ENCODE measurements at places on chromosomes 5 and 9.

DNA sequence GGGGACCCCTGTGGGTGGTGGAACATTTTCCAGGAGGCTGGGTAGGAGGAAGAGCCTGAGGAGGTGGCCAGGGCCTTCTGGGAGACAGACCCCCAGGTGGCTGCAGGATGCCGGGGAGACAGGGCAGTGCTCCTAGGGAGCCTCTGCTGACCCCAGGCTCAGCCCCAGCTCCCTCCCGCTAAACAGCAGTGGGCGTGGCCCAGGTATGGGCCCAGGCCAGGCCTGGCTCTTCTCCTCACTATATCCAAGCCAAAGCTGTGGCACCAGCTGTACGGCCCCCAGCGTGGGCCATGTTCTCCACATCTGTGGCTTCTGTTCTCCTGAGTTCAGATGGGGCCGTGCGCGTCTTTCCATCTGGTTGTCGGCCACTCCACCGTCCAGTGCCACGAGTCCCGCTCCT lies 58.5 kb downstream of the KCNT1 start:
- no peak for DNase-seq

GRCh38 chr5:81553567-81554212 lies 159.8 kb upstream of the ACOT12 start:
- peak; percentile 27 for DNase-seq

GRCh38 chr5:68251804-68252522 lies 36.4 kb downstream of the PIK3R1 start:
- DNase-seq, result no peak

DNA sequence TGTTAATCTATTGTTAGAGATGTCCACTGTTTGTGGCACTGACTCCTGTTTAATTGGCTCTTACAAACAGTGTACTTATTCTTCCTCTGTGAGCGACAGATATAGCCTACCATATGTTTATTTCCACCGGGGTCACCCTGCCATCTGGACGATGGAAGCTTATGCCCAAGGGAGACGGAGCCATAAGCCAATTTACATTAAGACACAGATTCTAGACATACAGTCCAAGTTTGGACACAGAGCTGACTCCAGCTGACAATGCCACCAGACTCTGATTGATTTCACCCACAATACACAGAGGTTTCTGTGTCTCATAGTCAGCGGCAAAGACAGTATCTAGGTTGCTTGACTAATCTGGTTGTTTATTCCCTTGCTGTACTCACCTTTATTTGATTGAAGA lies 198.9 kb downstream of the ENC1 start:
- no peak for DNase-seq

DNA sequence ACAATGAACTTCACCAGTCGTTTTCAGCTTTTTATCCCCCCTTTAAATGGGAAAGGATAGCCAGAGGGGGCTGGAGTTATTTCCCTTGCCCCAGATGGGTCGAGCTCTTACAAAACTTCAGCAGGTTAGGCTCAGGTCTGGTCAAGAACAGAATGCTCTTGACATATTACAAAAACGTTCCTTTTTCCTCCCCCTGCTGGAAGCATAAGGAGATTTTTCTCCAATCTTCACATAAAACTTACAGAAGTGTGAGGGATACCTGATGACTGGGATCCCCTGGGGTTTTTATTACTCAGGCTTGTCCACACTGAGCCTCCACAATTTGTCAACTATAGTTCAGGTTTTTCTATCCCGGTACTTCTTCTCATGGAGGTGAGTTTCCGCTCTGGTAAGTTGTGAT lies 60.8 kb downstream of the CSF2 start:
- DNase-seq, result peak; percentile 60

- no peak for DNase-seq
Observed at GRCh38 chr5:31049461-31049860, 144.0 kb upstream of the CDH6 start.

- DNase-seq, result no peak
Observed at GRCh38 chr5:109744261-109744660, 54.5 kb downstream of the MAN2A1 start.

DNA sequence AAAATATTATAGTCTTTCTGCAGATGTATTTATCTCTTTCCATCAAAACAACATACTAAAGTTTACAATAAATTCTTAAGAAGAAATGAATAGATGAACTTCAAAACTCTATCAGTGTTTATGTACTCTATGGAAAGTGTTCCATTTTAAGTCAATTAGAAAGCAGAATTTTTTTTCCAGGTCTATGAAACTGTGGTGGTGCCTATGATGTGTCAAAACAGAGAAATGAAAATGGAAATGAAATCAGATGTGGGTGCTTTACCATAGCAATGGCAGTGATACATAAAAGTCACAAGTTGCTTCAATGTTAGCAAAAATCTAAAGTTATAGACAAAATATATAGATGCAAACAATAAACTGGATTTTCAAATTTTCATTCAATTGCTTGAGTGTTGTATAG lies 97.3 kb downstream of the PTCH1 start:
- DNase-seq, result no peak

- DNase-seq, result no peak
Observed at GRCh38 chr9:91939978-91940377, 10.1 kb downstream of the ROR2 start.

DNA sequence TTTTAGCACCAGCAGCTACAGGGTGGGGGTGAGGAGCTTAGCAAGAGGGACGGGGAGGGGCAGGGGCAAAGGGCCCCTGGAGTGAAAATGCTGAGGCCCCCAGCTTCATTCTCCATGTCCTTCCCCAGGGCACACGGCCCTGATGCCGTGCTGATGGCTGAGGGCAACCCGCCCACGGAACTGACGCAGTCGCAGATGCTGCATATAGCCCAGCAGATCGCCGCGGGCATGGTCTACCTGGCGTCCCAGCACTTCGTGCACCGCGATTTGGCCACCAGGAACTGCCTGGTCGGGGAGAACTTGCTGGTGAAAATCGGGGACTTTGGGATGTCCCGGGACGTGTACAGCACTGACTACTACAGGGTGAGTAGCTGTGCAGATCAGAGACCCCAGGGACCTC lies 285.6 kb downstream of the NTRK2 start:
- DNase-seq, result no peak

DNA sequence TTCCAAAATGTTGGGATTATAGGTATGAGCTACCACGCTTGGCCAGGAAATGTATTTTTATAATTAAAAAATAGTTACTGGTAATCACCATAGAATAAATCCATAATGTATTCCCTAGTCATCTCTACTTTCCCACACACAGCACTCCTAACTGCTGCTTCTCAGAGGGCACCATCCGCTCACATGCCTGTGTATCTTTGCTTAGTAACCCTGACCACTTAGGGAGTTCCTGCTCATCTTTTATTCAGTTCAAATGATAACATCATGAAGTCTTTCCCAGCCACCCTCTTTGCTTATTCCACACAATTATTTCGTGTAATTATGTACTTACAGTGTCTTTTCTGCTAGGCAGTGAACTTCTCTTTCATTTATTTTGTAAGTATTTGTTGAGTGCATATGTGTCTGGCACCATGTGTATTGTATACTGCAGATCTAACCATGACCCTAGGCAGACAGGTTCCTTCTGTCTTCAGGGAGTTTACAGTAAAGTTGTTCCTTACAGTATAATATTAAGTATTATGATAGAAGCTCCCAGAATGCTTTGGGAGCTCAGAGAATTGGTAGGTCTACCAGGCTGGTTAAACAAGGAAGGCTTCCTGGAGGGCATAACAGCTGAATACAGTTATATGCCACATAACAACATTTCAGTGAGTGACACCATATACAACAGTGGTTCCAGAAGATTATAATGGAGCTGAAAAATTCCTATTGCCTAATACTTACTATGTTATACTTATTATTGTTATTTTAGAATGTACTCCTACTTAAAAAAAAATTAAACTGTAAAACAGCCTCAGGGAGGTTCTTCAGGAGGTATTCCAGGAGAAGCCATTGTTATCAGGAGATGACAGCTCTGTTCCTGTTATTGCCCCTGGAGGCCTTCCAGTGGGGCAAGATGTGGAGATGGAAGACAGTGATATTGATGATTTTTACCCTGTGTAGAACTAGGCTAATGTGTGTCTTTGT lies 39.2 kb downstream of the DCAF10 start:
- no peak for DNase-seq

- no peak for DNase-seq
Observed at GRCh38 chr9:120927269-120928014, 846 bp upstream of the TRAF1 start.

- DNase-seq, result no peak
Observed at GRCh38 chr9:136327304-136327974, at the start of gene GPSM1. Gene GPSM1 (plus strand): TSS chr9:136327539. CDS start chr9:136327696, 157 bp downstream.

DNA sequence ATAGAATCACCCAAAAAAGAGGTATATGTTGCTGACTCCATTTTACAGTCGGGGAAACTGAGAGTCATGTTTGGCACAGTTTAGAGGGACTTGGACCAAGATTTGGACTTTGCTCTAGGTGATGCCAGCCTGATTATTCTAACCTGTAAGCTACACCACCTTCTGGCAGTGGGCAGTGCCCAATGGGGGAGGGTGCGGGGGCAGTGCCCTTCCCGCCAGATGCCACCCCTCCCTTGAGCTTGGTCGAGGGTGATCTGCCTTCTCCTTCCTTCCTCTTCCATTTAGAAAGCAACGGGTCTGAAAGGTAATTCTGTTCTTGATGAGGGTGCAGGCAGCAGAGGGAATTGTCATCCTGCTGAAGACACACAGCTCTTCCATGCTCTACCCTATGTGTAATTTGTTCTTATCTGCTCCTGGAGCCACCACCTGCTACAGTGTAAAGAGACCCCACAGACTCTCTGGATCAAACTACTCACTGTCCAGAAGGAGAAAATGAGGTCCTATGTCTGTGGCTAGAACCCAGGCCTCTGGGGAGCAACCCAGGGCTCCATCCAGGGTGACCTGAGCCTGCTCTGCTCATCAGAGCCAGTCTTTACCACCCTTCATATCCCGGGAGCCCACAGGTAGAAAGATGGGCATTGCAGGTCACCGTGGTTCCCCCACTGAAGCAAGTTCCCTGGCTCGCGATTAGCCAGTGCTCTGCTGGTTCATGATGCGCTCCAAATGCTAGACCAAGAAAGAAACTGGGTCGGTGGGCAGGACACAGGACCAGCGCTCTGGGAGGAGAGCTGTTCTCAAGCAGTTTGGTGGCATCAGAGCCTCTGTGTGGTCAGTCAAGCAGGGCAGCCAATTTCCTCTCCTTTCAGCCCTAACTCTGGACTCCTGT lies 156.2 kb downstream of the RGS3 start:
- peak; percentile 47 for DNase-seq

- DNase-seq, result no peak
Observed at GRCh38 chr9:79567671-79568098, 4.1 kb upstream of the TLE4 start.

DNA sequence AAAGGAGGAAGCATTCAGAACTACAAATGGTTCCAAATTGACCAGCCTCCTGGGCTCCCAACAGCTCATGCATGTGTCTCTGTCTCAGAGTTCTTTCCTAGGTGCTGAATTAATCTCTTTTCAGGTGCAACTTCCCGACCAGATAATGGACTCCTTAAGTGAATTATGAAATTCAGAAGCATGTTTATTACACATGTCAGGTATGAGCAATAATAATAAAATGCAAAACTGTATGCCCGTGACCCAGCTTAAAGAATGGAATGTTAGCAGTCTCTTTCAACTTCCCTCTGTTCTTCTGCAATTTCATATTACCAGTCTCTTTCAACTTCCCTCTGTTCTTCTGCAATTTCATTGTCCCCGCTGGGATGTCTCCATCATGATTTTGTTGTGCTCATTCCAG lies 60.4 kb downstream of the FBXL7 start:
- no peak for DNase-seq

GRCh38 chr5:95600557-95600956 lies 19.3 kb upstream of the GPR150 start:
- DNase-seq, result no peak

- peak; percentile 65 for DNase-seq
Observed at GRCh38 chr5:74200560-74200959, 440.0 kb downstream of the ENC1 start.
